Large intestine (tissue), 12 donors: ENCODE measurements at places on chromosomes 1 and 21.

DNA sequence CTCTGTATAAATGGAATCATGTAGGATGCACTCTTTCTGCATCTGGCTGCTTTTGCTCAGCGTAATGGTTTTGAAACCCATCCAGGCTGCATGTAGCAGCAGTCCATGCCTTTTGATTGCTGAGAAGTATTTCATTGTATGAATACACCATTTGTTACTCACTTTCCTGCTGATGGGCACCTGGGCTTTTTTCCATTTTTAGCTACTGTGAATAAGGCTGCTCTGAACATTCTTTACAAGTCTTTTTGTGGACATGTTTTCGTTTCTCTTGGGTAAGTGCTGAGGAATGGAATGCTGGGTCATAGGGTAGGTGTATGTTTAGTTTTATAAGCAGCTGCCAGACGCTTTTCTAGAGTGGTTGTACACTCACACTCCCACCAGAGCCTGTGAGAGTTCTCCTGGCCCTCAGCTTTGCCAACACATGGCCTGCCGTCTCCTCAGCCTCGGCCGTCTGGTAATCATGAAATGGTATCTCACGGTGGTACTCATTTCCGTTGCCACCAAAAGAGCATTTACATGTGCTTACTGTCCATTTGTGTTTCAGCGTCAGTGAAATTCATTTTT, 22.7 kb downstream of the SLX9 start:
- H3K4me3 ChIP-seq = no peak overlapping the region
- H3K27ac ChIP-seq = no peak overlapping the region
- no peak for DNase-seq
- no peaks in the 10 kb centered on the region for H3K27me3 ChIP-seq

DNA sequence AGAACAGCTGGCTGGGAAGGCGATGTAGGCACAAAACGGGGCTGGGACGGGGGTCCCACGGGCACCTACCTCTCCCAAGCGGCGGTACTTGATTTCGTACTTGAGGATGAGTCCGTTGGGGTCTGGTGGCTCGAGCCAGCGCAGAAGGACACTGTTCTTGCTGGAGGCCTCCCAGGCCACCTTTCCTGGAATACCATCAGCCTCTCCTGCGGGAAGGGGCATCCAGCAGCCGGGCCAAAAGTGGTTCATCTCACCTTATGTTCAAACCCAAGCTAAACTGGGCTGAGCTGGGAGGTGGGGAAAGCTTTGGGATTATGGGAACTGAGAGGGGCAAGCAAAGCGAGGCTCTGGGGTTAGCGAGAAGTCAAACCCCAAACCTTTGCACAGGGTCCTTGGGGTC, 14.3 kb downstream of the INSRR start:
- peaks cover 95% of the 10 kb centered on the region for H3K27me3 ChIP-seq
- H3K27ac ChIP-seq = no peak overlapping the region
- no peaks in the 10 kb centered on the region for H3K36me3 ChIP-seq
- no peak for DNase-seq
- no peaks in the 10 kb centered on the region for H3K4me1 ChIP-seq
- no peak overlapping the region for H3K4me3 ChIP-seq

DNA sequence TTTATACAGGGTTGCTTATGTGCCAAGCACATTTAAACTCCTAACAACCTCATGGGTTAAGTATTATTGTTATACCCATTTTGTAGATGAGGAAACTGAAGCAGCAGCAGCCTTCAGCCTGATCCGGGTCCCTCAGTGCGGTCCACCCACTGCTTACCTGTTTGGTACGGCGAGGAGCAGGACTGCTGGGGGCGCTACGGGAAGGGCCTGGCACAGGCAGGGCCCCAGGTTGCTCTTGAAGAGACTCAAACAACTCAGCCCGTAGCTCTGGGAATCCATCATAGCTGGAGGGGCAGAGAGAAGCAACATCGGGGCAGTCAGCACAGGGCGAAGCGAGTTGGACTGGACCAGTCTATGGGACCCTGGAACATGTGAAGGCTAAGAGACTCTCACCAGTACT, 9.2 kb downstream of the DENND4B start:
- no peak overlapping the region for H3K4me3 ChIP-seq
- H3K36me3 ChIP-seq = peaks cover 74% of the 10 kb centered on the region
- no peaks in the 10 kb centered on the region for H3K27me3 ChIP-seq
- H3K4me1 ChIP-seq = no peaks in the 10 kb centered on the region

DNA sequence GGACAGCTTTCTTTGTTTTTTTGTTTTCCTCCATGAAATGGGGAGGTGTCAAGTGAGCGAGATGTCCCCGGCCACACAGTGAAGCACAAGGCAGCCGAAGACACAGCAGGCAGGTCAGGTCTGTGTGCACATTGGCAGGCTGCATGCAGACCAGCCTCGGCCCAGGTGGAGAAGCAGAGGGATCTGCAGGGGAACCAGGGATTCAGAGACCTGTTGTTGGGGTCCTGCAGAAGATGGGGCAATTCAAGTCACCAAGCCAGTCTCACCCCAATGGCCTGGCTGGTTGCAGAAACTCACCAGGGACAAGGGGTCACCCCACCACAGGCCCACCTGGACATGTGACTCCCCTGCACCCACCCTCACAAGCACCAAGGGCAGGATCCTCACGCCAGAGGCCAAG, 4.0 kb upstream of the ABCG1 start:
- H3K4me1 ChIP-seq = peaks cover 10% of the 10 kb centered on the region
- no peak for DNase-seq
- H3K36me3 ChIP-seq = no peaks in the 10 kb centered on the region
- no peak overlapping the region for H3K4me3 ChIP-seq
- no peak overlapping the region for H3K27ac ChIP-seq
- peaks cover 25% of the 10 kb centered on the region for H3K27me3 ChIP-seq

- no peaks in the 10 kb centered on the region for H3K27me3 ChIP-seq
- H3K27ac ChIP-seq = no peak overlapping the region
- no peaks in the 10 kb centered on the region for H3K4me1 ChIP-seq
- DNase-seq = no peak
These were observed 34.6 kb upstream of the DIP2A start for GRCh38 chr21:46424039-46424591.

GRCh38 chr1:26530410-26530894, 891 bp downstream of the RPS6KA1 start:
- no peaks in the 10 kb centered on the region for H3K36me3 ChIP-seq
- no peak for DNase-seq
- H3K4me3 ChIP-seq = peak overlapping the region; percentile 84
- H3K27me3 ChIP-seq = no peaks in the 10 kb centered on the region

- peaks cover 25% of the 10 kb centered on the region for H3K36me3 ChIP-seq
- peaks cover 41% of the 10 kb centered on the region for H3K4me1 ChIP-seq
- no peaks in the 10 kb centered on the region for H3K27me3 ChIP-seq
- DNase-seq = no peak
- no peak overlapping the region for H3K4me3 ChIP-seq
These were observed 42.7 kb upstream of the LDLRAP1 start for GRCh38 chr1:25500694-25501093.

- no peaks in the 10 kb centered on the region for H3K36me3 ChIP-seq
- H3K27me3 ChIP-seq = no peaks in the 10 kb centered on the region
- no peak overlapping the region for H3K4me3 ChIP-seq
- H3K27ac ChIP-seq = no peak overlapping the region
These were observed 94.0 kb upstream of the KCND3 start for GRCh38 chr1:112083487-112083886.

GRCh38 chr1:226712742-226713419, 26.2 kb downstream of the ITPKB start:
- H3K4me1 ChIP-seq = peaks cover 3% of the 10 kb centered on the region
- no peaks in the 10 kb centered on the region for H3K27me3 ChIP-seq
- H3K27ac ChIP-seq = no peak overlapping the region
- DNase-seq = no peak
- H3K36me3 ChIP-seq = no peaks in the 10 kb centered on the region
- no peak overlapping the region for H3K4me3 ChIP-seq

GRCh38 chr21:24310788-24311187, 1296.5 kb downstream of the MRPL39 start:
- no peak overlapping the region for H3K27ac ChIP-seq
- no peaks in the 10 kb centered on the region for H3K36me3 ChIP-seq
- no peaks in the 10 kb centered on the region for H3K27me3 ChIP-seq
- DNase-seq = no peak
- no peaks in the 10 kb centered on the region for H3K4me1 ChIP-seq

DNA sequence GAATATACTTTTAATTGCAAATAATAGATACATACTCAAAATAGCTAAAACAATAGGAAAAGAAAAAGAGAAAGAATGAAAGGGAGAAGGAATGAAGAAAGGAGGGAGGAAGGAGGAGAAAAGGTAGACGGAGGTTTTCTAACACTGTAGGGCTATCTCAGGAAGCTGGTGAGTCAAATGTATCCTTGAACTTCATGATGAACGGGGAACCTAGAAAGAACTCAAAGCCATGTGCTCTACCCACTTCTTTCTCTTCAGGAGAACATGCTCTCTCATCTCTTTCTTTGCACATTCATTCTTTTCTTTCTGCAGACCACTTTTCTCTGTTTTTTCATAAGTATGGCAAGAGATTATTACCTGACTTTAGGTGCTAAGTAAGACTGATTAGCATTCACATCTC, 37.3 kb upstream of the ZNF644 start:
- no peaks in the 10 kb centered on the region for H3K4me1 ChIP-seq
- no peak overlapping the region for H3K27ac ChIP-seq
- H3K36me3 ChIP-seq = no peaks in the 10 kb centered on the region
- DNase-seq = no peak
- H3K4me3 ChIP-seq = no peak overlapping the region

GRCh38 chr1:39183503-39184353, 20.8 kb upstream of the MACF1 start:
- no peaks in the 10 kb centered on the region for H3K36me3 ChIP-seq
- DNase-seq = peak; percentile 91
- H3K4me3 ChIP-seq = no peak overlapping the region
- H3K4me1 ChIP-seq = peaks cover 10% of the 10 kb centered on the region
- H3K27ac ChIP-seq = peak overlapping the region; percentile 53
- no peaks in the 10 kb centered on the region for H3K27me3 ChIP-seq

GRCh38 chr1:33388805-33389771, 41.8 kb downstream of the PHC2 start:
- no peak for DNase-seq
- H3K27me3 ChIP-seq = no peaks in the 10 kb centered on the region
- H3K27ac ChIP-seq = peak overlapping the region; percentile 22
- H3K4me1 ChIP-seq = peaks cover 38% of the 10 kb centered on the region

- no peaks in the 10 kb centered on the region for H3K36me3 ChIP-seq
- H3K27ac ChIP-seq = peak overlapping the region; percentile 74
- H3K27me3 ChIP-seq = no peaks in the 10 kb centered on the region
- peak; percentile 61 for DNase-seq
These were observed 96.6 kb downstream of the FGGY start for GRCh38 chr1:59393211-59394180.

GRCh38 chr1:15618655-15619525, 1.6 kb downstream of the DDI2 start:
- H3K36me3 ChIP-seq = peaks cover 3% of the 10 kb centered on the region
- H3K4me1 ChIP-seq = peaks cover 36% of the 10 kb centered on the region
- peak overlapping the region; percentile 98 for H3K4me3 ChIP-seq
- DNase-seq = peak; percentile 84
- peak overlapping the region; percentile 99 for H3K27ac ChIP-seq

DNA sequence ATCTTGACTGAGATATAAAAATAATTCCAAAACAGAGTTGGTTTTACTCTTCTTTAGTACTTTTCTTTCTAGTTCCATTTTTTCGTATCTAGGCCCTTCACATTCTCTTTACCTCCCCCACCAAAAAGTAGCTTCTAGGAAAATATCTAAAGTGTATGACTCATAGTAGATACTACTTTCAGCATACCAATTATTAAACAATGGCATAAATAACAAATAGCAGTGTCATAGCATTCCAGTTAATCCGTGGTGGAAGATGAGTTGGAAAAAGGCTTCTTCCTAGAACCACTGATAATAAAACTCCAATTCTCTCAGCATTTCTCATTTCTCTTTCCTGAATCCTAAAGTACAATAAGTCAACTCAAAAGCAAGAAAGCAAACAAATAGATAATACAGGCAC, 859.0 kb upstream of the B3GALT2 start:
- no peak for DNase-seq
- no peaks in the 10 kb centered on the region for H3K36me3 ChIP-seq
- H3K4me1 ChIP-seq = no peaks in the 10 kb centered on the region
- no peaks in the 10 kb centered on the region for H3K27me3 ChIP-seq
- no peak overlapping the region for H3K27ac ChIP-seq
- H3K4me3 ChIP-seq = no peak overlapping the region

DNA sequence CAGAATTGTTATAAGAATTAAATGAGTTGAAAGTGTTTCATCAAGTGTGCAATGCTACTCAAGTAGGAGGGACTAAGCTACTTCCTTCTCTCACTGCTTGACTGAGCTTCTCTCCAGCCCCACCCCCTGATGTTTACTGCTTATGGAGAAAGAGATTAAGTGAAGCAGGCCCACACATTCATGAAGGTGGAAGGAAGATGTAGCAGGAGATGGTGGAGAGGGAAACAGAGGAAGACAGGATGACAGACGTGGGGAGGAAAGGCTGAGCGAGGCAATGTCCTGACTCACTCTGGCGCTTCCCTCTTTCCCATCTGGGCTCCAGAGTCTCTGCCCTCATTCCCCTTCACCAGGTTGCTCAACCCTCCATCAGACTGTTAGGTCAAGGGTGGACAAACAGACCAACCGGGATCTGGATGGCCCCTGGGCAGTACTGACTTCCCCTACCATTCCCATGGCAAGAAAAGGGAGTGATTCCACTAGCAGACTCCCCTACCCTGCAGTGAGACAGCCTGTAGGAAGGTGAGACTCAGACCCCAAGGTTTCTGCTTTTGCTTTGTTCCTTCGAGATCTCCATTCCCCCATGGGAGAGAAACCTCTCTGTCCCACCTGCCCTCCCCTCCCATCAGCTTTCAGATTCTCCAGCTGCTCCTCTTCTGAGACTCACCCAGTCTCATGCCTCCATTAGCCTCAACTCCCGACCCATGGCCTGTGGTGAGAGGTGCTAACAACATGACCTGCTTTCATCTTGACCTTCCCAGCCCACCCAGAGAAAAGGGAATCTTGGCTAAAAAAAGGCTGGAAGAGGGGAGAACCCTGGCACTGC, 3.1 kb upstream of the ARHGEF2 start:
- no peaks in the 10 kb centered on the region for H3K36me3 ChIP-seq
- H3K27me3 ChIP-seq = no peaks in the 10 kb centered on the region
- peaks cover 42% of the 10 kb centered on the region for H3K4me1 ChIP-seq
- H3K4me3 ChIP-seq = no peak overlapping the region
- no peak for DNase-seq

- peaks cover 22% of the 10 kb centered on the region for H3K4me1 ChIP-seq
- H3K4me3 ChIP-seq = no peak overlapping the region
- no peaks in the 10 kb centered on the region for H3K36me3 ChIP-seq
- no peaks in the 10 kb centered on the region for H3K27me3 ChIP-seq
- peak; percentile 73 for DNase-seq
These were observed 50.2 kb upstream of the ROR1 start for GRCh38 chr1:63723602-63724001.

DNA sequence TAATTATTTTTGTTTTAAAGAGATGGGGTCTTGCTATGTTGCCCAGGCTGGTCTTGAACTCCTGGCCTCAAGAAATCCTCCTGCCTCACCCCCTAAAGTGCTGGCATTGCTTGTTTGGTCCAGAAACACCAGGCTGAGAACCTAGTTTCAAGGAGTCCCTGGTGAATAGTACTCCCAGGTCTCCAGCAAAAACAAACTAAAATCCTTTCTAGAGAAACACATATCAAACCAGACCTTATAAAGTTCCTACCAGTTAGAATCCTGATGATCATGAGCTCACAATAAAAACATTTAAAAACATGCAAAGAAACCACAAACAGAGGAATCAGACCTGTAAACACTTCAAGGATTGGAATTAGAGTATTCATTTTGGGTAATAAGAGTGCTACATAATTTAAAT, 34.4 kb upstream of the PADI1 start:
- H3K4me3 ChIP-seq = no peak overlapping the region
- peaks cover 5% of the 10 kb centered on the region for H3K27me3 ChIP-seq
- no peak overlapping the region for H3K27ac ChIP-seq
- DNase-seq = no peak
- H3K4me1 ChIP-seq = no peaks in the 10 kb centered on the region

- no peaks in the 10 kb centered on the region for H3K4me1 ChIP-seq
- H3K4me3 ChIP-seq = no peak overlapping the region
- H3K36me3 ChIP-seq = no peaks in the 10 kb centered on the region
- no peak for DNase-seq
- no peak overlapping the region for H3K27ac ChIP-seq
These were observed 252.4 kb upstream of the DUSP10 start for GRCh38 chr1:221994274-221994698.
